ENCODE measurements at places on chromosomes 7 and 10.

GRCh38 chr7:144018065-144018464 lies 17.9 kb downstream of the OR6B1 start:
- DNase-seq, result no peak

DNA sequence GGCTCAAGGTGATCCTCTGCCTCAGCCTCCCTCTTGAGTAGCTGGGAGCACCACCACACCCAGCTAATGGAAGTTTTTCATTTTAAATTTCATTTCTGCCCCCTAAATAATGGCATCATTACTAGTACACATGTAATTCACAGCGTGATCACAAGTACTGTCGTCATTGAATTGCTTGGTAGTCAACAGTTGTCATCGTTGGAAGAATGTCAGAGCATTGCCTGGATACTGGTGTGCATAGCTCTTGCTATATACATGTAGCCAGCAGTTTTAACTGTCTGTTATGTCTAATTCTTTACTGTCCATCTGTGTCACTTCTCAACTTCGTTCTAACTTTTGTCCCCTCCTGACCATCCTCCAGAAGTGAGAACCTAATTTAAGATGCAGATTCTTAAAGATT lies 62.1 kb downstream of the CRPPA start:
- no peak for DNase-seq

GRCh38 chr10:91012502-91012901 lies 91.6 kb upstream of the ANKRD1 start:
- no peak for DNase-seq

- DNase-seq, result no peak
Measured at GRCh38 chr10:103752680-103753248, 102.6 kb downstream of the SH3PXD2A start.

- DNase-seq, result no peak
Measured at GRCh38 chr10:13439313-13440184, 89.3 kb downstream of the BEND7 start.

GRCh38 chr7:142571581-142571980 lies 177.7 kb upstream of the PRSS1 start:
- DNase-seq, result peak; percentile 49

GRCh38 chr10:119360181-119360921 lies 153.0 kb downstream of the GRK5 start:
- no peak for DNase-seq

DNA sequence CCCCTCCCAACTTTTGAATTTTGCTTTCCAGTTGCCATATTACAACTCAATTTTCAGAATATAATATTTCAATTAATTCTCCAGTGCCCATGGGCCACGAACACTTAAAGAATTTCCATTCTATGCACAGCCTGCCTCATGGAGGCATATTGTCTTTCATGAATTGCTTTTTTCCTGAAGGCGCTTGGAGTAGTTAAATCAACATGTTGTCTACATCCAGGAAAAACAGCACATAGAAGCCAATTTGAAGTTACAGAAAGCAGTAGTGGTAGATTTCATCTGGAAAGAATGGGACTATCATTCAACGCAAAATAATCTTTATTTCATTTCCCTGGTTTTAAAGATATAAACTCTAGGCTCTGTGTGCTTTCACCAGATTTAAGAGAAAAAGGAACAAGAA lies 106.0 kb downstream of the NRP1 start:
- no peak for DNase-seq

DNA sequence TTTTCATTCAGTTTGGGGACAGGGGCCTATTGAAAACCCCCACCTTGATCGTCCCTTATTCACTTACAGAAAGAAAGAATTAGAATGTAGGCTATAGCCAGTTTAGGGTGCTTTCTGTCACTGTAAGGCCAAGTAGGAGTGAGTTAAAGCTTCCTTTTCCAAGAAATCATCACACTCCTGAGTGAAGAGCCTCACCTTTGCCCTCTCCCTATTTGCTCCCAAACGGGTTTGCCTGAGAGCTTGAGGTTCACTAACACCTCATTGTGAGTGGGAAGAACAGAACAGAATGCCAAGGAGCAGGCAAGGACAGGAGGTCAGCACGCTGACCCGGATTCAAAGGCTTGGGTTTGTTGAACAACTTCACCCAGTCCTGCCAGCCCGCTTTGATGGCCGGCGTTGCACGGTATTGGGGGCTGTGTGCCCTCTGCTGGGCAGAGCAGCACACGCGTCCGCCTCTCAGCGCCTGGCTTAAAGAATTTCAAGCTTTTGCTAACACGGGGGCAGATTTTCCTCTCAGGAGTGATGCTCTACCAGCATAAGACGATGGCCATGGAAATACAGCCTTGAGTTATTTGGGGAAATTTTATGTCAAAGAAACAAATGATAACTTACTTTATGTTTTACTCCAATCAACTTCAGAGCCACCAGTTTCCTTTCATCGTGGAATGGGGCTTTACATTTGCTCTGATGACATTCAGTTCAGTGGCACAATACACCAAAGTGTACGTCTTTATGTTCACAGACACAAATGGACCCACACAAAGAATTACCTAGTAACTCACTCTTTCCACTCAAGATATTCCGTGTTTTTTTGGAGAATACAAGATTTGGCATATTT lies 470.0 kb downstream of the SUGCT start:
- DNase-seq, result peak; percentile 64

DNA sequence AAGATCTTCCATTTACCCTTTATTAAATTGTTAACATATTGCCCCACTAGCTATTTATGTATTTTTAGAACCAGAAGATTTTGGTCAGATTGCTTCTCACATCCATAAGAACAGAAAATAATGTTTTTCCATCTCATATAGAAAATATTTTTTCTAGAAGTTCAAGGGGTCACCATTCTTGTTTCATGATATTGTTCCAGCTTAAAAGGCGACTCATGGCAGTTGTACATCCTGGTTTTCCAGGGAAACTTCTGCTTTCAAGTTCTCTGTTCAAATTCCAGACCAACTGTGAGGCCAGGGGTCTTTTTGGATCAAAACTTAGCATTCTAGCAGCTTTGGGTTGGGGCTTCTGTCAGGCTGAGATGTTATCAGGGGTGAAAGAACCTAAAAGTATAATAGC lies 84.4 kb downstream of the LRRC4 start:
- DNase-seq, result peak; percentile 25

DNA sequence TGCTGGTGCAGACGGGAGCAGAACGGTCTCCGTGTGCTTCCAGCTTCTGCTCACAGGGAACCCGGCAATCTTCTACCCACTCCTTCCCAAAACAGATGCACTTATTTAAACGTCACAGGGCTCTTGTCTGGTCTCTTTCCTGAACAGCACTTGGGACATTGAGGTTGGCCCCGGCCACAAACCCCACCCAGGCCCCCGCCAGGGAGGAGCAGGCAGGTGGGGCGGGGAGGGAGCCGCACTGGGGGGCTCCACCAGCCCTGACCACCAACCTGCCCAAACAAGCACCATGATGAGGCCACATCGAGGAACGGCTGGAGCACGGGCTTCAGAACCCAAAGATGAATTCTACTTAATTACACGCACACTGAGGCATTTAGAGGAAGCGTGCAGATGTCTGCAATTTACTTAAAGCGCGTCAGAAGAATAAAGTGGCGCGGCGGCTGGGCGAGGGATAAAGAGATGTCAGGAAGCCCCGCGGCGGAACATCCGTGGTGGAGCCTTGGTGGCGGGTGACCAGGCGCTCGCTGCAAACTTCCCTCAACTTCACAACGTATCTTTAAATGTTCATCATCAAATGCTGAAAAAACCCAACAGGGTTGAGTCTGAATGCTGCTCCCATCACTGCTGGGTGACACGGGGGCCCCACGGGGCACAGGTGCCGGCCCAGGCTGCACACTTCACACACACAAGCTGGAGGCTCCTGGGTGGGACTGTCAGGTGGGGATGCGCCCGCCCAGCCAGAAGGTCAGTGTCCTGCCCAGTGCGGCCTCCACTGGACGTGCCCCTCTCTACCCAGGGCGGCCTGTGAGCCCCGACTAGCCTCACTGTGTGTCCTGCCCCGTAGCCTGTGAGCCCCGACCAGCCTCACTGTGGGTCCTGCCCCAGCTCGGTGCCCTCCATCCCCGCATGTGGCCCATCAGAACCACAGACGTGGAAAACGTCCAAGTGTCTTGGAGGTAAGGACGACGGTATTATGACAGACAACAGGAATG lies 279.2 kb downstream of the MAD1L1 start:
- DNase-seq, result no peak

GRCh38 chr7:105810556-105810955 lies 65.8 kb downstream of the ATXN7L1 start:
- no peak for DNase-seq

GRCh38 chr7:93029056-93029455 lies 88.7 kb downstream of the SAMD9 start:
- no peak for DNase-seq
